ENCODE measurements at places on chromosomes 2 and 18. TPM values are rescaled to one million over a fixed set of nuclear protein-coding genes. Genes with fewer than 3 reads are reported as not detected.

Gene SLC19A3
- total RNA-seq, result 20.4 TPM

Gene ZNF519
- 9.0 TPM for total RNA-seq

Gene THADA
- 35.7 TPM for total RNA-seq

Gene DPP4
- 5.2 TPM for total RNA-seq

Gene AAK1
- total RNA-seq, result 46.1 TPM

Gene MAT2A
- 164 TPM for total RNA-seq

Gene ANKRD44
- total RNA-seq, result 41.0 TPM

Gene VRK2
- total RNA-seq, result 8.0 TPM

DNA sequence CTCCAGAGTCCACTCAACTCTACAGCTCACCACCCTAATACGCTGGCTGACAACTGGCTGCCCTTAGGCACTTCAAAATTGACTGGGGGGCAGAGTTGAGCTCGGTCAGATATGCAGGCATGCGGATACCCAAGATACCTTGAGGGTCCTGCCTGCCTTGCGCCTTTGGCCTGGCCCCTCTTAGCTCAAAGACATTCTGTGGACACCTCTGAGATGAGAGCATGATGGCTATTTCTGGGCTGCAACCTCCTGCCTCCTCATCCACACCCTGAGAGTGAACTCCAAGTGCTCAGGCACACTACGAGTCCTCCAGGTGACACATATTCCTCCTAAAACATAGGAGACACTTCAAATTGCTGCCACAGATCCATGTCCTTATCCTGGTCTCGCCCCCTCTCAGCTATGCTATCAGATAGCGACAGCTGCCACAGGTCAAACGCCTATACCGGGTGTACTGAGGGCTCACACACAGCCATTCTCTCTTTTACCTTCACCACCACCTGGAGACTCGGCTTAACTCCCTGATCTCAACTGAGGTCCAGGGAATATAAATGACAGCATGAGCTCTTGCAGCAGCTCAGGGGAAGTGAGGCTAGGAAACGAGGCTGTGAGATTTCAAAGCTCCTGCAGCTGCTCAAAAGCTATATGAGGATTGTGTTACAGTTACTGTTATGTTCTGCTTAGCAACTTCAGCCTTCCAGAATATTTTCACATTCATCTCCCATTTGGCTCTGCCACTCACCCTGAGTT, 60.5 kb upstream of the TEX51 start:
- no peak overlapping the region for H3K4me3 ChIP-seq
- no peak overlapping the region for H3K27ac ChIP-seq
- no peaks in the 10 kb centered on the region for H3K27me3 ChIP-seq
- no peaks in the 10 kb centered on the region for H3K4me1 ChIP-seq
- no peaks in the 10 kb centered on the region for H3K36me3 ChIP-seq

GRCh38 chr2:230224458-230224857, 1.1 kb upstream of the SP140 start:
- no peak overlapping the region for H3K27ac ChIP-seq
- no peak for DNase-seq
- no peaks in the 10 kb centered on the region for H3K36me3 ChIP-seq
- peaks cover 7% of the 10 kb centered on the region for H3K4me1 ChIP-seq

DNA sequence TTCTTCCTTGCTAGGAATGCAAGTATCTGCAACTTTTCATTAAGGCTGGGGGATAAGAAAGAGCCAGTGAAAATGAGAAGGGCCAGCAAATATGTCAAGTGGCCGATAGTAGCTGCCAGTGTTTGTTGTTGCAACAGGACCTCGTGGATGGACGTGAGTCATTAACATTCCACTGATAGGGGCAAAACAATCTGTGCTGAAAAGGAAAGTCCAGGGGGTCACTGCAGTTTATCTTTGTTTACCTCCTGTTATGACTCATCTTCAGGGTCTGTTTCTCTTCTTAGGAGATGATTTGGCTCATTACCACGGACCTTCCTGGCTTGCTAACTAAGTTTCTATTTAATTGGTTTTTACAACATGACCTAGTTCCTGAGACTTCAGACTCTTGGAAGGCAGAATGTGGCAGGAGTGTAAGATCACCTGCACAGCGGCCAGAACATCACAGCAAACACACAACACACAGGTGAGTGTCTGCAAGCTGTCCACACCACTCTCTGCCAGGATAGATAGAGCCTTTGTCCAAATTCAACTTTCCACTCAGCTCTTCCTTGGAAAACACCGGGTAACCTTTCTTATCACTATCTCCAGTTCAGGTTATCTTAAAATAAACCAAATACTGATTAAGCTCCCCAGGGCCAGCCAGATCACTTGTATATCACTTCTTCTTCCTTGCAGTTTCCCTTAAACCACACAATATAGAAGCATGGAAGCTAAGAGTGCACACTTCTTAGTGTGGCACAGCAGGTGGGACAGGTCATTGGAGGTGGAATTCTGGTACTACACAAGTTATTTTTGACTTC, 157.5 kb upstream of the LMAN1 start:
- no peaks in the 10 kb centered on the region for H3K27me3 ChIP-seq
- no peak overlapping the region for H3K27ac ChIP-seq
- peaks cover 4% of the 10 kb centered on the region for H3K4me1 ChIP-seq
- H3K36me3 ChIP-seq, result no peaks in the 10 kb centered on the region

DNA sequence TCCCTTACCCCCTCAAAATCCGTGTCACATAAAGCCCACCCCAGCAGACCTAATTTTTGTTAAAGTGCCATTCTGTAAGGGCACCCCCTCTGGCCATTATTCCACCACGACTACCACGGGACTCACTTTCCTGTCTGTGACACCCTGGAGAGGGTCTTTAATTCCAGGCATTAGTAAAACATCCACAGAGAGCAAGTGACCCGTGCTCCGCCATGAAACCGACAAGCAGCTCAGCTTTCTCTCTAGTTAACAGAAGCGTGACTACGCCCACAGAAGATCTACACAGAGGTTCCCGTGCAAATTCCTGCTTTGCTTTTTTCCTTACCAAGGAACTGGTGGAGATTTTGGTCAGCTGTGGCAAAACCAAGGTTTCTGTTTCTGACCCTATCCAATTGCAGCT, 4.4 kb downstream of the SIGLEC15 start:
- no peak overlapping the region for H3K27ac ChIP-seq
- no peaks in the 10 kb centered on the region for H3K27me3 ChIP-seq
- H3K36me3 ChIP-seq, result no peaks in the 10 kb centered on the region
- no peak for DNase-seq
- H3K4me1 ChIP-seq, result peaks cover 24% of the 10 kb centered on the region

GRCh38 chr2:237427769-237428506, 14.0 kb upstream of the COL6A3 start:
- H3K27me3 ChIP-seq, result no peaks in the 10 kb centered on the region
- DNase-seq, result no peak
- H3K27ac ChIP-seq, result no peak overlapping the region
- no peak overlapping the region for H3K4me3 ChIP-seq
- H3K4me1 ChIP-seq, result no peaks in the 10 kb centered on the region
- H3K36me3 ChIP-seq, result no peaks in the 10 kb centered on the region

- no peaks in the 10 kb centered on the region for H3K27me3 ChIP-seq
- no peak overlapping the region for H3K27ac ChIP-seq
- DNase-seq, result no peak
- H3K36me3 ChIP-seq, result no peaks in the 10 kb centered on the region
Measured at GRCh38 chr18:49743117-49743567, 70.2 kb downstream of the ACAA2 start.

DNA sequence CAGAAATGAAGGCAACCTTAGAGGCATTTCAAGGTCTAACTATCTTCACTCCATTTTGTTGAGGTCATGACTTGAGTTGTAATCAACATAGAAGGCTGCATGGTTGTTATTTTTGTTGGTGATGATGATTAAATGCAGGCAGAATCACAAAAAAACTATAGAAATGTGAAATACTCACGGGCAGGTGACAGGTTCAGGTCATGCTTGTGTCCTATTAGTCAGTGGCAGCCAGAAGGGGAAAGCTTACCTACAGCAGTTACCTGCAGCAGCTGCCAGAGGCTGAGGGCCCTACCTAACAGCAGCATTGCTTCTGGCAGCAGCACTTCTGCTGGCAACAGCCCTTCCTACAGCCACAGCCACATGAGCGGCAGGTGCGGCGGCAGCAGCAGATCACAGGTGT, 394 bp downstream of the SCYGR3 start:
- no peaks in the 10 kb centered on the region for H3K27me3 ChIP-seq
- no peak overlapping the region for H3K4me3 ChIP-seq
- no peak for DNase-seq
- no peak overlapping the region for H3K27ac ChIP-seq
- H3K4me1 ChIP-seq, result no peaks in the 10 kb centered on the region

- H3K27ac ChIP-seq, result no peak overlapping the region
- no peak overlapping the region for H3K4me3 ChIP-seq
- no peak for DNase-seq
- no peaks in the 10 kb centered on the region for H3K27me3 ChIP-seq
- no peaks in the 10 kb centered on the region for H3K4me1 ChIP-seq
Measured at GRCh38 chr2:60538101-60538500, 15.4 kb downstream of the BCL11A start.

- H3K4me1 ChIP-seq, result no peaks in the 10 kb centered on the region
- H3K27me3 ChIP-seq, result no peaks in the 10 kb centered on the region
- no peak overlapping the region for H3K4me3 ChIP-seq
- no peak overlapping the region for H3K27ac ChIP-seq
- no peak for DNase-seq
Measured at GRCh38 chr18:25701821-25702220, 349.9 kb upstream of the ZNF521 start.

- no peak overlapping the region for H3K27ac ChIP-seq
- no peaks in the 10 kb centered on the region for H3K4me1 ChIP-seq
- no peaks in the 10 kb centered on the region for H3K36me3 ChIP-seq
- no peak for DNase-seq
Measured at GRCh38 chr18:64409511-64409910, 260.6 kb upstream of the LINC00305 start.

DNA sequence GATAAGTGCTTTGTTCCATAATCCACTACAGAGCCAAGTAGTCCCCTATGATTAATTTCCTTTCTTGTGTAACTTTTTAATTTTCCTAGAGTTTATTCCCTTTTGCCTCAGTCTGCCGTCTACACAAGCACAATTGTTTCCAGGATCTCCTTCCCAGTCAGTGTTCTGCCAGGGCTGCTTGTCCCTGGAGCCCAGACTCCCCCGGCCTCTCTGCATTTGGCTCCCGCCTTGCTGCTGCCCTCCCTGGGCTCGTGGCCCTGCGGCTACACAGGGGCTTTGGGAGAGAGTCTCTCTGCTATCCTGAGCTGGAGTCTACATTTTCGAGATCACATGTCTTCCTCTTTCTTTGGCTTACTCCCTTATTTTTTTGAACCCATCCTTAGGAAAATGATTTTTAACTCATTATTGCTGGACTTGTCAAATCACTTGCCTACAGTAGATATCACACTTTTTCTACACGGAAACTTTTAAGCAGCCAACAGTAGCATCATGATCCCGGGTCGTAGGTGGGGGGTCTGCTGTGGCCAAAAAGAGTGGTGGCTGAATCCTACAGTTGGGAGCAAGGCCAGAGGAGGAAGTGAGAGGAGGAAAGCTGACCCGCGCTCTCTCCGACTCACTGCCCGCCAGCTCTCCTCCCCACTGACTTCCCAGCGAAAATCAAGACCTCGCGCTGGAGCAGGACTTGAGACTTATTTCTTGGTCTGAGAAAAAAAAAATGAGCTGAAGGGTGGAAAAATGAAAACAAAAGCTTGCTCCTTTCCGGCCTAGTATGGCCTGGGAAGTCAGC, 9.4 kb downstream of the FBLN7 start:
- H3K36me3 ChIP-seq, result no peaks in the 10 kb centered on the region
- no peaks in the 10 kb centered on the region for H3K4me1 ChIP-seq
- no peak overlapping the region for H3K4me3 ChIP-seq
- DNase-seq, result no peak

DNA sequence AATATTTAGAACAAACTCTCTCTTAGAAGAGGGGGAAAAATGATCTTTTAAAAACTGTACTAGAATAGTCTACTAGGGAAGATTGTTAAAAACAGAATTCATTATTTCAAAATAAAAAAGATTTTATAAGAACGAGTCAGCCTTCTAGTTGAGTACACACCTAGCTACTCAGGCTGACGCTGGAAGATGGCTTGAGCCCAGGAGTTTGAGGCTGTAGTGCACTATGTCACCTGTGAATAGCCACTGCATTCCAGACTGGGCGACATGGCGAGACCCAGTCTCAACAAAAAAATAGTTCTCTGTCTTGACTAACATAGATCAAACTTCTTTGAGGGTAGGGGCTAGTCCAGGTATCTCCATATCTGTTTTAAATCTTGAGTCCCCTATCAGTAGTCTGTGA, 33.9 kb downstream of the ERLEC1 start:
- no peak overlapping the region for H3K4me3 ChIP-seq
- no peak for DNase-seq
- H3K27me3 ChIP-seq, result no peaks in the 10 kb centered on the region
- no peaks in the 10 kb centered on the region for H3K36me3 ChIP-seq
- peaks cover 2% of the 10 kb centered on the region for H3K4me1 ChIP-seq

DNA sequence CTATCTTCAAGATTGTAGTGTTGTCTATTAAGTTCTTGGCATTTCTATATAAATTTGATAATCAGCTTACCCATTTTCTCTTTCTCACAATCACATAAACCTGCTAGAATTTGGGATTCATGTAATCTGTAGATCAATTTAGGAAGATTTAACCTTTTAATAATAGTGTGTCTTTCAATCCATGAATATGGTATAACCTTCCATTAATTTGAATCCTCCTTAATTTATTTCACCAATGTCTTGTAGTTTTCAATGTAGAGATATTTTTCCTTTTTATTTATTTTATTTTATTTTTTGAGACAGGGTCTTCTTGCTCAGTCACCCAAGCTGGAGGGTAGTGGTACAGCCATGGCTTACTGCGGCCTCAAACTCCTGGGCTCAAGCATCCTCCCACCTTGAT, 20.2 kb downstream of the SANBR start:
- H3K36me3 ChIP-seq, result no peaks in the 10 kb centered on the region
- H3K4me3 ChIP-seq, result no peak overlapping the region
- no peaks in the 10 kb centered on the region for H3K27me3 ChIP-seq
- no peaks in the 10 kb centered on the region for H3K4me1 ChIP-seq

GRCh38 chr2:129737660-129738527, 241.6 kb upstream of the RAB6C start:
- H3K27me3 ChIP-seq, result no peaks in the 10 kb centered on the region
- H3K4me3 ChIP-seq, result no peak overlapping the region
- DNase-seq, result no peak
- H3K27ac ChIP-seq, result no peak overlapping the region
